ENCODE measurements at places on chromosomes 16 and 17.

DNA sequence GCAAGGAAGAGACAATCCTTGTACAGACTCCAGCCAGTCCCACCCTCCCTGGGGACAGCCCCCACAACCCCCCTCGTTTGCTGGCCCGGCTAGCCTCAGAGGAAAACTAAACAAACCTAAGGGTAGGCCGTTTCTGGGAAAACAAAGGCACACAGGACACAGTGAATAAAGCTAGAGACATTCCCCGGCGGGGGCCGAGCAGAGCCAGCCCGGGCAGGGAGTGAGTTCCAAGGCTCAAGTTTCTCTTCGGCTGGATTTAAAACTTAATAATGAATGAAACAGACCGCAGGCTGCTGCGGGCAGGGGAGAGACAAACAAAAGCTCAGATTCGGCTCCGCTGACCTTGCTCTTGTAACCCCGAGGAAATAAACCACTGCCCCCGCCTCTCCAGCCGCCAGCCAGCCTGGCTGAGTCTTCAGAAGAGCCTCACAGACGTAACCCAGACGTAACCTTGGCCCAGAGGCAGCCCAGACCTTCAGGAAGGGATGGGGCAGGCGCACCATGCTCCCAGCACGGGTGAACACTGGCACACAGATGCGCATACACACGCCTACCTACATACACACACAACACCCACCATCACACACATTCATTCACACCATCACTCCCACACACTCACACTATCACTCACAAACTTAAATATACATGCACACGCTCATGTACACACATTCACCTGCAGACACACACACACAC lies 216.0 kb downstream of the ZNF423 start:
- no peak for DNase-seq

DNA sequence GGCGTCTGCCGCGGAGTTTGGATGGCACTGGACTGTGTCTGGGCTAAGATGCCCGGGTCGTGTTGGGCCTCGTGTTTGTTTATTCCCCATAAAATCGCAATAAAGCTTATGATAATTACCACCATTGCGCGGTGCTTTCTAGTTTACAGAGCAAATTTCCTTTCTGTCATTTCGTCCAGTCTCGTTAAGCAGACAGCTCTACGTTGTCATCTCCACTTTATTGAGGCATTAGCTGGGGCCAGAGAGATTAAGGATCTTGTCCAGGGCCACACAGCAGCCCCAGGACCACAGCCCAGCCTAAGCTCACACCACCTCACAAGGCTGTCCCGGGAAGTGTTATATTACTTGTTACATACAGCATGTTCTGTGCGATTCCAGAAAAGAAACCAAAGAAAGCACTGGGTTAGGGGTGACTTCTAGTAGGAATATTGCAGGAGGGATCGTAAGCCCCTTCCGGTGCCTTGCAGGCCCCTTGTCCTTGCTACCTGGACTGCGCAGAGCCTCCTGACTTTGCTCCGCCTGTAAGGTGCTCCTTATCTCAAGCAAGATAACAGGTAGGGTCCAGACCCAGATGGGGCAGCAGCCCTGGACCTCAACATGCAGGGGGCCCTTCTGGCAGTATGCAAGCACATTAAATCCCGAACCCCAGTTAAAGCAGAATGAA lies 6.3 kb downstream of the NOS2 start:
- no peak for DNase-seq

- DNase-seq, result no peak
These were observed 25.7 kb downstream of the STAT5A start for GRCh38 chr17:42313773-42314566.

DNA sequence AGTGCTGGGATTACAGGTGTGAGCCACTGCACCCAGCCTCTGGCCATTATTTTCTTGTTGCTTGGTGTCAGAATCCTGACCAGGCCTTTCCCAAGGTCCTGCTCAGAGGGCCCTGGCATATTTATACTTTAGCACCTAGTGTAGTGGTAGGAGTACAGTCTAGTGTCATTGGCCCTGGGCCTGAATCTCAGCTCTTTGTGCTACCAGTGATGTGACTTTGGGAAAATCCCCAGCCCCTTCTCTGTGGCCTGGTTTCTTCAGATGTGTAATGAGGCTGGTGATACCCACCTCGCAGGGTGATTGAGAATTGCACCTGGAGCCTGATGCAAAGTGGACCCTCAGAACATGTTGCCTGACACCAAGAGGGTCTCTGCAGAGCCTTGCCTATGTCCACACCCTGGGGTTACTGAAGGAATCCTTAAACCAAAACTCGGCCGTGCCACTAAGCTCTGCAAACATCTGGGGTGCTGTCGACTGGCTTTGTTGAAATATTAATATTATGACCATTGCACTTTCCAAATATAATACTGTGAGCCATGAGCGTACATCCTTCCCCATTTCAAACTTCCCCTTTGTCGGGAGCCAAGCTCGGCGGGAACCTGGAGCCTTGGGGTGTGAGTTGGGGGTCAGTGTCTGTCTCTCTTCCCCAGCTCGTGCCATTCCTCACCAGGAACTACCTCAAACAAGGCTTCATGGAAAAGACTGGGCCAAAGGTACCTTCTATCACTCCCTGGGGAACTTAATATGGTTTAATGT lies 18.0 kb upstream of the RNF135 start:
- DNase-seq, result no peak

DNA sequence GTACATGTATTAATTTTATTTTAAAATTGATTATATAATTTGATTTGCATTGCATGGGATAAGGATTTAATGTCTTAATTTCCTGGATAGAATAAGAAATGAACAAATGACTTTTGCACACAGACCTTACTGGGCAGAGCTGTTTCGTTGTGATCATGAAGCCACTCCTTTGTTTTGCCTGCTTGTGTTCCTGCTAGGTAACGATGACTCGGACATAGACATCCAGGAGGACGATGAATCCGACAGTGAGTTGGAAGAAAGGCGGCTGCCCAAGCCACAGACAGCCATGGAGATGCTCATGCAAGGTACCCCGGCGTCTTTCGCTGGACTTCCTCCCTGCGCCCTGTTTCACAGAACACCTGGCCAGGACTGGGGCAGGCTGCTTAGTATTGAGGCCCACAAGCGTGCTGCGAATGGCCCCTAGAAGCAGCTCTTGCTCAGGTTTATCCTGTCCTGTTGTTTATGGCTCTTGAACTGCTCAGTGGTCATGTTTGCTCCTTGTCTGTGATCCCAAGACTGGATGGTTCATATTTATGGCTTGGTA lies 29.6 kb downstream of the CLUAP1 start:
- DNase-seq, result no peak

All from occipital lobe (tissue), 3 donors.